ENCODE measurements at places on chromosomes 3 and 15. TPM values are rescaled to one million over a fixed set of nuclear protein-coding genes. Genes with fewer than 3 reads are reported as not detected.

Gene ERICH6
- polyA plus RNA-seq: 0.71 TPM

Gene CPLX3
- polyA plus RNA-seq: 0.13 TPM

Gene NRROS
- polyA plus RNA-seq: 4.2 TPM

Gene SLC38A3
- 7.2 TPM for polyA plus RNA-seq

Gene CEMIP
- 3.0 TPM for polyA plus RNA-seq

Gene HGD
- polyA plus RNA-seq: 92.9 TPM

Gene ZNF502
- 13.6 TPM for polyA plus RNA-seq

Gene LOXL1
- polyA plus RNA-seq: 86.6 TPM

Gene AQP9
- 0.11 TPM for polyA plus RNA-seq

Gene TMC3
- polyA plus RNA-seq: 0.20 TPM

Gene WDR72
- 73.1 TPM for polyA plus RNA-seq

Gene REC114
- not detected for polyA plus RNA-seq

DNA sequence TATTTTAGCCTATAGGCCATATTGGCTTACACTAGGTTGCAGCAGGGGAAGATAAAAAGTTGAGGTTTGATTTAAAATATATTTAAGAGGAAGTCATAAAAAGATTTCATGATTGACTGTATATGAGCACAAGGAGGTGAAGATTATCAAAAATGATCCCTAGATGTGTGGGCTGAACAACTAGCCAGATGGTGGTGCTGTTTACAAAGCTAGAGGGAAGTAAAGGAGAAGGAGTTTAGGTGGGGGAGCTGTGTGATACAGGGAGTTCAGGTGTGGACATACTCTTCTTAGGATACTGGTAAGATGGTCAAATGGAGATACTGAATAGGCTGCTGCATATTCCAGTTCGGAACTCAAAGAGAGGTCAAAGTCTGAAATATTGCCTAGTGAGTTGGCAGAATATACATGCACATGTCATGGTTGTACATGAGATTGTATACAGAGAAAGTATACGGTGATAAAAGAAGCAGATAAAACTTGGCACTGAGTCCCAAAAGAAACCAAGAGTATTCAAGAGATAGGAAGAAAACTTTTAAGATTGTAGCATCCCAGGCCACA is 727.8 kb downstream of the NLGN1 start:
- DNase-seq: no peak

DNA sequence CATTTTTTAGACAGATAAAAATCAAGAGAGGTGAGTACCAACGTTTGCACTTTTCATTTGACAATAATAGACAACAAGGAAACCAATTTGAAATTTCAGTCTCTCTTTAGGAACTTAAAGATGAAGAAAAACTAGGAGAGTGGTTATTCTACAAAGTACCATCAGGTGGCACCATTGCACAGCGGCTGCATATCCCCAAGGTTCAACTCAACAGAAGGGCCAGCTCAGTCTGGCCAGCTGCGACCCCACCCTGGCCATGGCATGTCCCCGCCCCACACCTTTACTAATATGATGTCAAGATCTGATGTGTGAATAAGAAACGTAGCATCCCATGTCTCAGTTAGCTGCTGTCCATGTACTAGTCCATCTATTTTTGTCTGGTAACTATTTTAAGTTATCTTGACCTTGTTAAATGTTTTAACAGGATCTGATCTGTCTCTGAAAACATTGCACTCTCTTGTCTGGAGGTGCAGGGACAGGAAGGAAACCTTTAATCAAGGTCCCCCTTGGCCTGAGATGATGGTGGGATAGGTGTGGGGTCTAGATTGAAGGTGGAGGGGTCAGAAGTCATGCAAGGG is 35.5 kb upstream of the CGNL1 start:
- DNase-seq: no peak

- DNase-seq: no peak
Observed at GRCh38 chr3:197487911-197488391, 67.8 kb downstream of the BDH1 start.

- DNase-seq: no peak
Observed at GRCh38 chr3:14884665-14885064, 62.7 kb upstream of the NR2C2 start.

DNA sequence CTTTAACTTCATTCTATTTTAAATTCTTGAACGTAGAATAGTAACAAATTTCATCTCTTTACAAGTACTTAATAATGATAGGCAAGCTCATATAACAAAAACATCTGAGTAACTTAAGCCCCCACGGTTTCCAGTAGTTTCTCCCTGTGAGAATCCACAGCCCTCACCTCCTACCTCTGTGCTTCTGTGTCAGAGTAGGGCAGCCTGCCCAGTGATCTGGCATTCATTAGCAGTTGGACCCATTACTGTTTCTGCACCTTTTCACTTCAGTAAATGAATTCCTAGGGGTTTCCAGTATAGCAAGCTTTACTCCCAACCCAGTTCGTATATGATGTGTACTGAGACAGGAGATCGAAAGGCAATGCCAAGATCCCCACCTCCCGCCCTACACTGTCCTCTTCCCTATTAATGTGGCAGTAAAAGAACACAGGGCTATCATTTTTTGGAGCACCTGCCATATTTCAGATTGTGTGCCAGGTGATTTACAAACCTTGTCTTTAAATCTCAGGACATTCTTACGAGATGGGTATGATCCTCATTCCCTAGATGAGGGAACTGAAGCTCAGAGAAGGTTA is 40.8 kb downstream of the EIF2AK4 start:
- DNase-seq: no peak

DNA sequence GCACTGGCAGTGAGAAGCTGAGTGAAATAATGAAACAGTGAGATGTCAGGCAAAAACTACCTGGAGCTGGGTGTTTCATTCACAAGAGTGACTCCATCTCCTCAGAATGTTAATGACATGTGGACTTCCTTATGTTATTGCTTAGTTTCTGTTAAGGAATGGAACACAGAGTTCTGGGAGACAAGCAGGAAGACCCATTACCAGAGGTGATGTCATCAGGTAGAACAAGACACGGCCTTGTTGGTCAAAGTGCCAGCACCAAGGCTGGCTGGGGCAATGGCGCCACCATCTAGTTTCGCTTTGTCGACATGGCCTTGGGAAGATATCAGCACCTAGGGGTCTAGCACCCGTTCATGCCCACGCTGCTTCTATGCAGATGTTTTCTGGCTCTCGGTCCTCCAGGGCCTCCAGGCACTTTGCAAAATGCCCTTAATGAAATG is 252.2 kb downstream of the FAM43A start:
- no peak for DNase-seq

GRCh38 chr15:81330366-81331090 is 6.6 kb upstream of the STARD5 start:
- no peak for DNase-seq

DNA sequence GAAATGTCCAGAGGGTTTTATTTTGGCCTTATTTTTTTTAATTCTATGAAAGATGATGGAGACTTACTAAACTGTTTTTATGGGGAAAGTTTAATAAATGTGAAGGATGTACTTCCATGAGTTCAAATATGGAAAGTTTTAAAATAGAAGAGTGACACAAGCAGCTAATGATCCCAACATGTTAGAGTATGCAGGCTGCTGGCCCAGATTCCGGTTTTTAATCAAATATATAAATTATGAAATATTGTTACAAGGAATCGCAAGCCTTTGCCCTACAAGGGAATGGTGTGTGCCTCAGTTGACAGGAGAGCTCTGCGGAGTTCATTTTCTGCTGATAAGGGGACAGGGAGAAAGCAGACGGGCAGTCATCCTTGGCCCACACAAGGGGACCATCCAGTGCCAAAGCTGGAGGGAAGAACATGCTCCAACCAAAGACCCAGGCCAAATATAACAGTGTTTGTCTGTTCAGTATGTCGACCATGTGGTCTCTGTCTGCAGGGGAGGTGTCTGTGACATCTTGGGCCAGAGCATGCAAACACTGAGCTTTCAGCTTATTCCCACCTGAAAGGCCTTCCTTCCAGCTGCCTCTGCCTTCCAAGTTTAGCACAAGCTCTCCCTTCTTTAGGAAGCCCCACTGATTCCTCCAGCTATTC is 69.8 kb downstream of the SSUH2 start:
- DNase-seq: no peak

DNA sequence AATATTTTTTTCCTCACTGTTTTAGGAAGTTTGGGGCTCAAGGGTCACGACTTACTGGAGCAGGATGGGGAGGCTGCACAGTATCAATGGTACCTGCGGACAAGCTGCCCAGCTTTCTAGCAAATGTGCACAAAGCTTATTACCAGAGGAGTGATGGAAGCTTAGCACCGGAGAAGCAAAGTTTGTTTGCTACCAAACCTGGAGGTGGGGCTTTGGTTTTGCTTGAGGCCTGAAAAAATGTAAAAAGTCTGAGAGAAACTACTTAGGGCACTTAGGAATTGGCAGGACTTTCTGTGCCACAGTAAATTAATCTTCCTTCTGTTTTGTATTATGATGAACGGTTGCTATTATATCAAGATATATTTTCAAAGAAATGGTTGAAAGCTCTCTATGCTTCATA is 95.1 kb upstream of the FGF7 start:
- DNase-seq: no peak

GRCh38 chr3:18113417-18113816 is 311.7 kb downstream of the SATB1 start:
- DNase-seq: no peak

- no peak for DNase-seq
Observed at GRCh38 chr3:102016417-102016816, 167.1 kb downstream of the NFKBIZ start.

DNA sequence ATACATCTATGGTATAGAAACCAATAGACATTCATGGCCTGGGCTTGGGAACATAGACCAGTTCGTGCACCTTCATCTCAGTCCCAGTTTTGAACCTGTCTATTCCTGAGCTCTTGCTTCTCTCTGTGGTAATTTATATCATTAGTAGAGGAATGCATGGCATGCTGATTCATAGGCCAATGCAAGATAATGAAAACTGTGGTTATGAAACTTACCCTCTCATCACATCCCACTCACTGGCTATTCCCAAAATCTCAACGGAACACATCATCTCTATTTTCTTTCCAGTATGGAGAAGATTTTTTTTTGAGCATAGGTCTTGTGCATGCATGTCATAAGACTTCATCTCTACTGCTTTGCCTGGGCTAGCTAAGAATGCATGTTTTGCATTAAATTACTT is 18.7 kb upstream of the P2RY12 start:
- DNase-seq: no peak

- DNase-seq: no peak
Observed at GRCh38 chr3:42507761-42508335, 5.4 kb downstream of the VIPR1 start.

DNA sequence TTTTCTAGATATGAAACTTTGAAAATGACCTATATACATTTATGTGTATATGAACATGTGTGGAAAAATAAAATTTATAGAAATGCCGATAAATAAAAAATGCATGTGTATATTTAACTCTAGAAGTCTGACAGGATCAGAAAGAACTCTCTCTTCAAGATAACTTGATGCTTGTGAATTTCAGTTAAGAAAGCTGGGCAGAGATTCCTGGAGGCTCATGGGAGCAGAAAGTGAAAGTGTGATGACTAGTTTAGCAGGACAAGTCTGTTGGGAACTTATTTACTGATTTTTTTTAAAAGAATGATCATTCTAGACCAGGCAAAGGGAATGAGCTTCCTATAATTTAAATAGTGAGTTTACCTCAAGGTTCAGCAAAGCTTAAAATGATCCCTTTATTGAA is 81.5 kb upstream of the KCNAB1 start:
- no peak for DNase-seq

GRCh38 chr3:15942936-15943335 is 145.2 kb upstream of the ANKRD28 start:
- DNase-seq: no peak

DNA sequence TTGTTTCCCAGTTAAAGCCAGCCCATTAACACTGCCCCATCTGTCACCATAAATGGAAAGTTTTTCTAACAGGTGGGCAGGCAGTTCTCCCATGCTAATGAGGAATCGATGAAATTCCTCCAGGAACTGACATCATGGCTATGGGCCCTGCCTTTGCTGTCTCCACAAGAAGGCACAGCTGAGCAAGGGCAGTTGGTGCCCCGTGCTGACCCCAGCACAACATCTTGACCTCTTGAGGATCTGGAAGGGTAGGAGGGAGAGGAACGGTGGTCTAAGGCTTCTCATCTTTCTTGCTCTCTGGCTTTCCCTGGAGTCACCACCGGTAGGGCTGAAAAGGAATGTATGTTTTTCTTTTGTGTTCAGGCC is 46.7 kb downstream of the CHCHD6 start:
- DNase-seq: no peak

GRCh38 chr15:40565333-40566238 is 744 bp upstream of the CCDC32 start:
- no peak for DNase-seq

Measured in right renal pelvis (tissue), 4 donors.